DMS53 (cell line): ENCODE measurements at places on chromosomes 1 and 21.

GRCh38 chr1:235049217-235049616 is 79.4 kb downstream of the TOMM20 start:
- no peak for DNase-seq

- no peak for DNase-seq
Observed at GRCh38 chr1:48695161-48695560, 81.5 kb downstream of the BEND5 start.

DNA sequence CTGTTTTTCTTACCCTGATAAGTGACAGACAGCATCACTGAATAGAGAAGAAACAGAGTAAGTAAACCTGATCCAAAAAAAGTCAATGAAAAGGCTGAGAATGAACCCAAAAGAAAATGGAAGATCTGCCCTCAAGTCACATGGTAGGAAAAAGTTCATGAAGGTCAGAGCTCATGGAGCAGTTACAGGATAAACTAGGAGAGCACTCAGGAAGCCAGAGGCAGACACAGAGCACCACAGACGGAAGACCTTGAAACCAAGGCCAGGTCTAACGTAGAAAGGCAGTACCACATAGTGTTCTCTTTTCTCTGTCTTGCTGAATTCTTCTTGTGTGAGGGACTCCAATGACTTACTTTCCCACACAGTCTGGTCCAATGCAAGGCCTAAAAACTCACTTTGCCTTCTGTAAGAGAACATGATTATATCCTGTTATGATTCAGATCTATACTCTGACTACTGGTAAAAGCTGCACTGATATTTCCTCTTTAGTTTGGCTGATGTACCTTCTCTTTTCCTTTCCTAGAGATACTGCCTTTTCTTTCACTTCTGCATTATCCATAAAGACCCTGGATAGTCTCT is 40.8 kb downstream of the RTCA start:
- no peak for DNase-seq

- DNase-seq: peak; percentile 89
Observed at GRCh38 chr1:23421753-23422240, 2.8 kb downstream of the TCEA3 start.

DNA sequence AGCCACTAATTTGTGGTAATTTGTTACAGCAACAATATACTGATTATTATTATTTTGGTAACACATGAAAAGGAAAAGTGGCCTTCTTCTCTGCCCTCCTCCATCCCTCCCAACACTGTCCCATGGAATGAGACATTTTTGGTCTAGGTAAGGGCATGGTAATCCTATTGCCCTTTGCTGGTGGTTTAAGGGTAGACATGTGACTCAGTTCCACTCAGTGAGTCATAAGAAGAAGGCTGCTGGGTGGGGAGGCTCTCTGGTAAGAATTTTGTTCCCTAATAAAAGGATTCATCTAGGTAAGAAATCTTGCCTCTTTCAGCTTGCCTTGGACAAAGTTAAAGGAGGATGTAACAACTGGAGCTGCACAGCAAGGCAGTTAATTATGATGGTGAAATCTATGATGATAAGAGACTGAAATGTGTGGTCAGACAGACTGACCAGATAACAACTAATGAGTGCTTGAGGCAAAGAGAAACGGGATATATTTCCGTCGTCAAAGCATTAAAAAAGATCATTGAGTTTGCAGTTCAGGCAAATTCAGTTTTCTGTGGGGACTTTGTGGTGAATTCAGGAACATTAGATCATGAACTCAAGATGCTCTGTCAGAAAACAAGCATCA is 232.0 kb upstream of the KCNK2 start:
- no peak for DNase-seq

DNA sequence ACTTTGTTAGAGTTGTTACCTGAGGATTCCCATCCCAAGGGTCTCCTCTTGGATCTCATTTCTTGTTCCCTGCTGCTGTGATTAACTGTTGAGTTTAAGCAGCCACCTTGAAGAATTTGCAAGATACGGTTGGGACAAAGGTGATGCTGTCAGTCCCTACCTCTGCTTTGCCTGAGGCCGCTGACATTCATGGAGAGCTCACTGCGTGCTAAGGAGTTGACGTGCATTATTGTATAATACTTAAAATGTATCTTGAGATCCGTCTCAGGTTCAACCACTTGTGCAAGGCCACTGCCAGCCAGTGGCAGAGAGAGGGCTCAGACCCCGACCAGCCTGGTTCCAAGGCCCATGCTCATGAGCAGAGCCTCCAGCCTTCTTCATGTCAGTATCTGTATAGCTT is 14.2 kb downstream of the DOP1B start:
- DNase-seq: no peak

DNA sequence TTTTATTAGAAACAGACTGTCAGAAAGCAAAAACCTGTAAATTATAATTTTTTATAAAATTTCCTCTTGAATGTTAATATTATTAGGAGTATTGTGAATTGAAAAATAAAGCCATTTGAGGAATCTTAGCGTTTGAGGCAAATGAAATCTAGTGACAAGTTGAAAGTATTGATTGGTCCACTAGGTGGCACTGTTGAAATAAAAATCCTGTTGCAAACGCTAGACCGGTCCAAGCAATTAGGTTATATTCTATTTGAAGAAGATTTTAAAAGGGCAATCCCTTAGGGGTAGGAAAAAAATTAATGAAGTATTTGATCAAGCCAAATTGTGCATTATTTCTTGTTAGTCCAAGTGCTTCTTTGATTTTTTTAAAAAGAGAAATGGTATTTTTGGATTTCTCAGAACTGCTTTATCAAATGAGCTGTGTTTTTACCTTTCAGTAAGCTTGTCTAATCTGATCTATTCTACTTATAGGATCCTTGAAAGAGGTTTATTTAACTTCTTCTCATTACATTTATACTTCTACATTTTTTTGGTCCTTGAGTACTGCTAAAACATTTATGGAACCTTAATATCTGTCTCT is 57.7 kb downstream of the ATG4C start:
- DNase-seq: peak; percentile 87

GRCh38 chr1:147177611-147178380 is 5.5 kb upstream of the PRKAB2 start:
- no peak for DNase-seq

- no peak for DNase-seq
Observed at GRCh38 chr1:114720492-114720891, 3.9 kb upstream of the NRAS start.

DNA sequence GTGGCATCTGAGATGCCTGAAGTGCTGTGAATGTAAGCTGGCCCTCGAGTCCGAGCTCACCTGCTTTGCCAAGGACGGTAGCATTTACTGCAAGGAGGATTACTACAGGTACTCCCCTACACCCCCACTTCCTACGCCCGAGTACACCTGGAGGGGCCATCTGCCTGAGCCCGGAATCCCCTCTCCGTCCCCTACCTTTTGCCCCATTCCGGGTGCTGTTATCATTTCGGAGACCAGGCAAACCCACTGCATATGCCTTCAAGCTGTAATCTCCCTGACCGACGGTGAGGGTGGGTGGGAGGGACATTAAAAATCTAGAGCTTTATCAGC is 2.9 kb downstream of the LHX9 start:
- DNase-seq: peak; percentile 11

DNA sequence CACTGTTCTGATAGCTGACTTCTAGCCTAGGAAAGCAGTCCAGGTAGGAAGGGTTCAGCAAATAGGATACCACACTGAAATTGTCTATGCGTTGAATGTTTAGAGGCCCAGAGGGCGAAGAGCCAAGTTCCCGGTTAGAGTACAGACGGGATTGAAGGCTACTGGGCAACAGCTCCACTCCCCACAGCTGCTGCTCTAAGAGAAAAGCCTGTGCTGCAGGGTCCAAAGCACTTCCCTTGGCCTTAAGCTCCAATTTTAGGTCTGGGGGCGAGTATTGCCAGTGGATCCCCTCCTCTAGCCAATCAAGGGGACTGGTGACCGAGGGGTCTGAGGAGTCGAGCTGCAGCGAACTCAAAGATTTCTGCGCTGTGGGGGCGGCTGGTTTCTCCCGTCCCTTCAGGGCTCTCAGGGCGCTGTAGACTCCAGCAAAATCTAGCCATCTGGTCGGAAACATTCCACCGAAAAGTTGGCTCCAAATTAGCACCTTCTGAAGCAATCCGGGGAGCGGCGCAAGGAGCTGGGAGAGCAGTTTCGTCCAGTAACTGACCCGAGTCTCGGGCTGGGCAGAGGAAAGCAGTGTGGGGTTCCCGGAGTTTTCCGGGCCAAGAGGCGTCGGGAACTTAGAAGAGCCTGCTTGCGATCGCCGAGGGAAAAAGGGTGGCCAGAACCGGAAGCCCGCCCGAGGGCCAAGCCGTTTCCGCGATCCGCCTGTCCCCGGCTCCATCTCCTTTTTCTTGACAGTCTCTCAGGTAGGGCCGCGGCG is 748 bp downstream of the PPP1R15B start:
- DNase-seq: peak; percentile 78

GRCh38 chr1:116439701-116440100 is 66.7 kb downstream of the ATP1A1 start:
- DNase-seq: no peak

DNA sequence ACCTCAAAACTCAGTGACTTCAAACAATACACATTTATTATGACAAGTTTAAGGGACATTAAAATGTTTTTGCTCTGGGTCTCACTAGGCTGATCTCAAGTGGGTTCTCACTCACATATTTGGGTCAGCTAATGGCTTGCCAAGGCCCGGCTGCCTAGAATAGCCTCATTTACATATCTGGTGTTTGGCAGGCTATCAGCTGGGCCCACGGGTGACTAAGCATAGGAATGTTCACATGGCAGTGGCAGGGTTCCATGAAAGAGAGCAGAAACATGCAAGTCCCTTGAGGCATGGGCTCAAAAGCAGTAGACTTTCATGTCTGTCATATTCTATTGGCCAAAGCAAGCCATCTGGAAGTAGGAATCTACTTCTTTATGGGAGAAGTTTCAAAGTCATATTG is 492.6 kb downstream of the KCNT2 start:
- DNase-seq: peak; percentile 9

DNA sequence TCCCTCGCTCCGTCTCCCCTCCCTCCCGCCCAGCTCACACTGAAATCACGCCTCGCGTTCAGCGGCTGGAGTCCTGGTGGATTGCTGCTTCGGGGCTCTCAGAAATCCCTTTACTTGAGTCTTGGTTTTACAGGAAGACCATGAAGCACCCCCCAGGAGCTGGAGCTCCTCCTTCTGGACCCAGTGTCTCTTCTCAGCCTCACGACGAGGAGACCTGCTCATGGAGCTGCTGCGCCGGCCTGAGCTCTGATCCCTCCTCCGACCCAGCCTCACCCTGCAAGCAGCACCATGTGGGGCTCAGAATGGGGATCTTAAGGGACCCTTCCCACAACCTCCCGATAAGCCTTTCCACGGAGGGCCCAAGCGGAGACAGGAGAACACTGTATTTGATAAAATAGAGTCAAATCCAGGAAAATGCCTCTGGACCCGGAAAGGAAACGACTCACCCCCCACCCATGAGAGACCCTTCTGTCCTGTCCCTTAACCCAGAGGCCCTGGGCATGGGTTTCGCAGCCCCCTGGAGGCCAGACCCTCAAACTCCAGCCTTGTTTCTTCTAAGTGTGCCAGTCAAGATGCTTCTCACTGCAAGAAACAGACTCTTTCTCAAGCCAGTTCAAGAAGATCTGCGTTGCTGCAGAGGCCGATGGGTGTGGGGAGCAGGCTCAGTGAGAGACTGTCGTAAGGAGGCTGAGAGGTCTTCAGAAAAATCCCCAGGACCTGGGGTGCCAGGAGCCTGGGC is 26.1 kb downstream of the PDE9A start:
- no peak for DNase-seq

- DNase-seq: no peak
Observed at GRCh38 chr1:64479874-64480273, 9.9 kb downstream of the CACHD1 start.

DNA sequence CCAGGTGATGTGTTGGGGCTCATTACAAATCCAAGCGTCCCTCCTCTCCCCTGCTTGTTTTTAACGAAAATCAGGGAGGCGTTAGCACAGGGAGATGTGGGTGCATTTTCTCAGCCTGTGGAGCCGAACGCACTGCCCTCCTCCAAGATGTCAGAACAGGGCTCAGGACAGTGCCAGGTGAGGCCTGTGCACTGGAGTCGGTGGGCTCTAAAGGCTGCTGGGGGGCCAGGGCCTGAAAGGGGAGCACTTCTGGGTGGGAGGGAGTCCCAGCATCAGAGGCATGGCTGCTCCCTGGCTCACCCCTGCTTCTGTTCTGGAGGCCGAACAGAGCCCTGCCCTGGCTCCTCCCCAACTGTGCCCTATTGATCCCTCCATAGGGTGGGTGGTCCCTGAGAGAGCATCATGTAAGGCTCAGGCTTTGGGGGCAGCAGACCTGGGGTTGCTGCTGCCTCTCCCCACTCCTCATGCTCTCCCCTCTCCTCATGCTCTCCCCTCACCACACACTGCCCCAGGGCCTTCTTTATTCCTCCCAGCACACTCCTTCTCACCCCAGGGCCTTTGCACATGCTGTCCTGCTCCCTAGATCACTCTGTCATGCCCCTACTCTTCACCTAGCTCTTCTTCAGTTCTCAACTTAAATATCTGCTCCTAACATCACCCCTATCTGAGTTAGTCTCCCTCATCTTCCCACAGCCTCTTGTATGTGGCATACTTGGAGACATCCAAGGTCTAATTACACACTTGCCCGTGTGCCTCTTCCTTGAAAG is 725.2 kb downstream of the PTPRU start:
- no peak for DNase-seq

GRCh38 chr1:228347181-228347580 is 59.5 kb downstream of the TRIM11 start:
- DNase-seq: no peak

GRCh38 chr1:18673976-18674375 is 43.3 kb downstream of the PAX7 start:
- no peak for DNase-seq

DNA sequence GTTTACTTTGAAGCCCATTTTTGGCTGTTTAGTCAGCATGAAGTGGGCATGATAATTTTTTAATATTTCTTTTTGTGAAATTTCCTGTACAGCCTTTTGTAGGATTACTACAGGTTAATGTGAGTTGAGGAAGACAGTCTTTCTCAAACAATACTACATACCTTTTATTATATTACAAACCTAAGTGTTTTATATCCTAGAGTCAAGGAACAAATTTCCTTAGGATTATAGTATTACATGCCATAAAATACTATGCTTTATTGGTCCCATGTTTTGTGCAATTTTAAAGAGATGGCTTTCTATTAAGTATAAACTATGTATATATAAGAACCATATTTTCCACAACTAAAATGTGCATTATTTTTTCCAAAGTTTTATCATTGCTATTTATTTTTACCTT is 9.2 kb upstream of the CHAF1B start:
- DNase-seq: no peak

GRCh38 chr1:52554267-52554640 is 1.4 kb upstream of the TUT4 start:
- DNase-seq: no peak

DNA sequence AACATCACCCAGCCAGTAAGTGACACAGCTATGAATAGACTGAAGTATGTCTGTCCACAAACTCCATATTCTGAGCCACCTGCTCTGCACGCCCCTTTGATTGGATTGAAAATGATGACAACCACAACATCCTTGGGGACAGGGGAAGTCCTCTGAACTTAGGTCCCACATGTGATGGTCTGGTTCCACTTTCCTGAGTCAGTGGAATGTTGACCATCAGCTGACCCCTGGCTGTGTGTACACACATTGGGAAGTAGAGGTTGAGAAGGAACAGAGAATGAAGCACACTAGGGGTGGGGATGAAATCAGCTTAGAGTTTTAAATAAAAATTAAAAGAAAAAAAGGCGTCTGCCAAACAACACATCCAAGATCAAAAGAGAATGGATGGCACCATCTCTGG is 8.0 kb upstream of the DISP3 start:
- no peak for DNase-seq

- DNase-seq: peak; percentile 22
Observed at GRCh38 chr1:159598196-159598595, 10.6 kb downstream of the APCS start.
